Neural crest cell (in vitro differentiated cells): ENCODE measurements at places on chromosomes 12 and 14.

GRCh38 chr14:96797582-96798349 is 584 bp downstream of the VRK1 start:
- peak; percentile 23 for DNase-seq

DNA sequence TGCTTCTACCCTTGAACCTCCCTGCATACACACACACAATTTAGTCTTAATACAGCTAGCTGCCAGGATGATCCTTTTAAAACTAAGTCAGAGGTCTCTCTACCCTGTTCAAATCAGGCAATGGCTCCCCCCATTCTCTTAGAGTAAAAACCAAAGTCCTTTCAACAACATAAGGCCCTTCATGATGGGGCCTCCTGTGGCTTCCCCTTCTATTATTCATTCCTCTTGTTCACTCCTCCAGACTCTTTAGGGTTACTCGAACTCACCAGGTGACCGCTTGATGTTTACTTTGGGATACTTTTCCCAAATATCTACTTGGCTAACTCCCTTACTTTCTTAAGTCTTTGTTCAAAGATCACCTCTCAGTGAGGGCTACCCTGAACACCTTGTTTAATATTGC is 30.4 kb downstream of the DENND5B start:
- DNase-seq = no peak

- no peak for DNase-seq
Measured at GRCh38 chr12:96401076-96401871, 1.0 kb upstream of the CDK17 start.

- DNase-seq = peak; percentile 47
Measured at GRCh38 chr12:118103601-118104382, at the start of gene VSIG10. TSS of gene VSIG10 (minus strand) at chr12:118104011. CDS start at chr12:118103671, 340 bp downstream.

- no peak for DNase-seq
Measured at GRCh38 chr12:98256830-98257229, 258.6 kb upstream of the TMPO start.

DNA sequence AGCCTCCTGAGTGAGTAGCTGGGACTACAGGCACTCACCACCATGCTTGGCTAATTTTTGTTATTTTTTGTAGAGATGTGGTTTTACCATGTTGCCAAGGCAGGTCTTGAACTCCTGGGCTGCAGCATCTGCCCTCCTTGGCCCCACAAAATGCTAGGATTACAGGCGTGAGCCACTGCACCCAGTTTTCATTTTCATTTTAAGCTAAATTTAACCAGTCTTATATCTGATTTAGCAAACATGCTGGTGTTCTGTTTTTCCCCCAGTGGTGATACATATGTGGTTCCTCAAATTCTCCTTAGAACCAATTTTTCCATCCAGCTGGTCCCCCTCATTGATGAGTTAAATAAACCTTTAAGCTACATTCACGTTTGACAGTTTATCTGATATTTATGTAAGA is 43.8 kb upstream of the BICD1 start:
- DNase-seq = no peak

DNA sequence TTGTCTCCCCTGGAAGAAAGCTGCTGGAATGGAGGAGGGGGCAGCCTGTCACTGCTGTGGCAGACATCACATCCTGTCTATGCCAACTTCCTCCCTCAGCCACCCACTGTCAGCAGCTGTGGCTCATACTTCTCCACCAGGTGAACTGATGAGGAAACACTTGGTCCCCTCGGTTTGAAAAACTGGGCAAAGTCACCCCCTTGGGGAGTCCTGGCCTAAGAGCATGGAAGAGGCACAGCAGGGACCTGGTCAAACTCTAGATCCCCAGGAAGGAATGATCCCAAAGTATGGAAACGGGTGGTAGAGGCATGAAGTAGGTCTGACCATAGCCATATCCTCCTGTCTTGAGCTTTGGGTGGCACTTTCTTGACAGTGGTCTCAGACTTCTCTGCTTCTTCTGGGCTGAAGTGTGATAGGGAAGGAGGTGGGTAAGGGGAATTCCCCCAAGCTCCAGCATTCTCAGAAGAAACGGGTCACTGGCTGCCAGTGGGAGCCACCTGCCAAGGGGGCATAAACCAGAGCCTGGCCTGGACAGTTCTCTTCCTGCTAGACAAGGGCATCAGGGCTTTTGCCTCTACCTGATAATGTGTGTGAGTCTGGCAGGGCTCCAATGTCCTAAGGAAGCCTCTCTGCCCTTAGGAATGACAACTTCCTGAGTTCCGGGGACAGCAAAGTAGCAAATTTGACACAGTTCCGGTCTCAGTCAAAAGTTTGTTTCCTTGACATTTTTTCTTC is 36.0 kb downstream of the FMNL3 start:
- no peak for DNase-seq

GRCh38 chr12:115790526-115790925 is 487.0 kb downstream of the MED13L start:
- DNase-seq = no peak

- DNase-seq = no peak
Measured at GRCh38 chr12:48567731-48568130, 2.1 kb downstream of the LALBA start.
